ENCODE measurements at places on chromosomes 3 and 15.

GRCh38 chr3:29643034-29643425, 362.2 kb downstream of the RBMS3 start:
- DNase-seq: no peak

- no peak for DNase-seq
These were observed 31.0 kb downstream of the KLHL6 start for GRCh38 chr3:183524476-183524875.

GRCh38 chr3:32203854-32204253, 34.6 kb upstream of the CMTM8 start:
- DNase-seq: no peak

DNA sequence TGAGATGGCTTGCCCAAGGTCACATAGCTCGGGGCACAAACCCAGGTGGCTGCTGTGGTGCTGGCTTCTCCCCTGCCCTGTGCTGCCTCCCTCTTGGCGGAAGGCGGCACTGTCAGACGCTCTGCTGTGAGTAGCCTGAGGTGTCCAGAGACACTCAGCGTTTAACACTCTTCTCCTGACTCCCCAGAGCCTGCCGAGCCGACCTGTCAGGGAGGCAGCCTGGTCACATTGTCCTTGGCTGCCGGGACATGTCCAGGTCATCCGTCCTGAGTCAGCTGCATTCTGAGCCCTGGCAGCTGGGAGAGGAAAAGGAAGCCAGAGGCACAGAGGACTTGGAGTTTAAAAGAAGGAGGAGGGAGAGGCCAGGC, 4.7 kb downstream of the LMAN1L start:
- DNase-seq: no peak

- DNase-seq: no peak
These were observed 517 bp downstream of the FBN1 start for GRCh38 chr15:48644827-48645557.

DNA sequence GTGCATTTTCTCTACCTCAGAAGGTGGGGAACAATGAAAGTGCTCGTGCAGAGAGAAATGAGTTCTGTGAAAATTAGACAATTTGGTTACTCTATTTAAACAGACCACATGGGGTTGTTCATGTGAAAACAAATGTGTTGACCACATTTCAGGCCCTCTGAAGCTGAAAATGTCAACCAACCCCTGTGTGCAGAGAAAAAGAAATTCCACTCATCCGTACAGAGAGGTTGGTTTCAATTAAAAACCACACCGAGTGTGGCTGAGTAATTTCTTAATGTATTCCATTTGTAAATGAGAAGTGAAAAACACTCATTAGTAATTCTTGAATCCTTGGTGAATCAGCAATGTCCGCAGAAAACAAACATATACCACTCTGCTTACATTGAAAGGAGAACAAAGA, 46.9 kb upstream of the SLC7A14 start:
- DNase-seq: no peak

DNA sequence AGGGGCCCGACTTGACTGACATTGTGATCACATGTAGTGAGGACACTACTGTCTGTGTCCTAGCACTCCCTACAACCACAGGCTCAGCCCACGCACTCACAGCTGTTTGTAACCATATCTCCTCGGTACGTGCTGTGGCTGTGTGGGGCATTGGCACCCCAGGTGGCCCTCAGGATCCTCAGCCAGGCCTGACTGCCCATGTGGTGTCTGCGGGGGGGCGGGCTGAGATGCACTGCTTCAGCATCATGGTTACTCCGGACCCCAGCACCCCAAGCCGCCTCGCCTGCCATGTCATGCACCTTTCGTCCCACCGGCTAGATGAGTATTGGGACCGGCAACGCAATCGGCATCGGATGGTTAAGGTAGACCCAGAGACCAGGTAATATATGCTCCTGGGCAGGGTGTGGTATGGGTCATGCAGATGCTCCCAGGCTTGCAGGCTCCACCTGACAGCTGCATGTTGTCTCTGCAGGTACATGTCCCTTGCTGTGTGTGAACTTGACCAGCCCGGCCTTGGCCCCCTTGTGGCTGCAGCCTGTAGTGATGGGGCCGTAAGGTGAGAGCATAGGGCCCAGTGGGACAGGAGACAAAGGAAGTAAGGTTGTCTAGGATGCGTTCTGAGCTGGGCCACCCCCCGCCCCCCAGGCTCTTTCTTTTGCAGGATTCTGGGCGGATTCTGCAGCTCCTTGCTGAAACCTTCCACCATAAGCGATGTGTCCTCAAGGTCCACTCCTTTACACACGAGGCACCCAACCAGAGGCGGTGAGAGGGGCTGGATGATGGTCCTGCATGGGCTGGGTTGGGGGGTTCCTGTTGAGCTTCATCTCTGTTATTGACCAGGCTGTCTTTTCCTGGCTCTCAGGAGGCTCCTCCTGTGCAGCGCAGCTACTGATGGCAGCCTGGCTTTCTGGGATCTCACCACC, 4.4 kb downstream of the DALRD3 start:
- DNase-seq: no peak

- DNase-seq: no peak
These were observed 11.2 kb upstream of the DUSP7 start for GRCh38 chr3:52067526-52067925.

GRCh38 chr3:5079761-5080160, 42.3 kb upstream of the ARL8B start:
- DNase-seq: no peak

DNA sequence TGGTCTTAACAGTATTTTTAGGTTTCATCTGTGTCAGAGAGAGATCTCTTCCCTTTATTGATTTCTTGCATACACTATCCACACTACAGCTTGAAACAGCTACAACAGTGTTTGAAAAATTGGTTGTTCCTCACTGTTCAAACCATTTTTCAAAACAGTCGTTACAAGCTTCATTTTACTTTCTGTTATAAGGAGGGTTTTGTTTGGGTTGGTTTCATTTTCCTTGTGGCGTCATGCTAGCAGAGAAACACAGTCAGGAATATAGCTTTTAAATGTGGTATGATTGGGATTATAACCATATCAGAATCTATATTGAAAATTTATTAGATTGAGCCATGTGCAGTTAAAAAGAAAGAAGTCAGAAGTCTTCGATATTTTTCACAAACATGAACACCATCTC, 400.6 kb downstream of the ZBTB20 start:
- no peak for DNase-seq

DNA sequence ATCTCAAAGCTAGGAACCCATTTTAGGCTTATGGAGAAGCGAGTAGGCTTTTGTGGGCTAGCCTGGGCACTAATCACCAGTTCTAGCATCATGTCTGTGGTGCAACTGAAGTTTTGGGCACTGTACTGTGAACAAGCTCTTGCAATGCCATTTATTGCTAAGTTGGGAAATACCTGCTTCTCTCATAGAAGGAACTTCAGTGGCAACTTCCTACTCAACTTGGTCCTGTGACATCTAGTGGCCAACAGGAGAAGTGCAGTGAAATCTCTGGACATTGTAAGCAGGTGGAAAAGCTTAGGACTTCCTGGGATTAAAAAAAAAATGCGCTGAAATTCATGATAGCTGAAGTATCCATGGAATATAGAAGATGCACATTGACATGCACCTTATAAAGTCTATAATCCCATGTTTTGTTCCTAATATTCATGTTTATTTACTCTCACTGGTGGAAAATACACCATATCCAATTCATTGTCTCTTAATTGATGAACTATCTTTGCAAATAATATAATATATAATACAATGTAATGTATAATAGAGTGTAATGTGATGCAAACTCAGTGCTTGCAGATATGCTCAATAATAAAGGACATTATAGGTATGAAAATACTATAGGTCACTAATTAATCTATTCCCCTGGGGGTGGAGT, 6.5 kb upstream of the ALDH1A3 start:
- DNase-seq: peak; percentile 25

- DNase-seq: no peak
These were observed 540.5 kb upstream of the ATP11B start for GRCh38 chr3:182252802-182253201.

DNA sequence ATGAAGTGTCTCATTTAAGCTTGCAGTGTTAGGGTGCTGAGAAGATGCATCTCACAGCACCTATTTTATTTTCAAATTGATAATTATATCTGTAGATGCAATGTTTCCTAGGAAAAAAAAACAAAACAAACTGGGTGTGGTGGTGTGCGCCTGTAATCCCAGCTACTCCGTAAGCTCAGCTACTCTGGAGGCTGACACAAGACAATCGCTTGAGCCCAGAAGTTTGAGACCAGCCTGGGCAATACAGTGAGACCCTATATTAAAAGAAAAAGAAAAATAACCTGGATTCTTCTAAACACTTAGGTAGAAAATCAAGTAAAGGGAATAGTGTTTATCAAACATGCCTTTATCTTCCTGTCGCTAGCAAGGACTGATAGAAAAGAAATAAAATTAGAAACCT, 1.9 kb downstream of the MINDY2 start:
- DNase-seq: no peak

GRCh38 chr15:101185770-101186169, 66.1 kb downstream of the CHSY1 start:
- no peak for DNase-seq

- DNase-seq: no peak
These were observed 58.6 kb upstream of the CCDC80 start for GRCh38 chr3:112699436-112699978.

- no peak for DNase-seq
These were observed 59.8 kb upstream of the GYG1 start for GRCh38 chr3:148931574-148931973.

DNA sequence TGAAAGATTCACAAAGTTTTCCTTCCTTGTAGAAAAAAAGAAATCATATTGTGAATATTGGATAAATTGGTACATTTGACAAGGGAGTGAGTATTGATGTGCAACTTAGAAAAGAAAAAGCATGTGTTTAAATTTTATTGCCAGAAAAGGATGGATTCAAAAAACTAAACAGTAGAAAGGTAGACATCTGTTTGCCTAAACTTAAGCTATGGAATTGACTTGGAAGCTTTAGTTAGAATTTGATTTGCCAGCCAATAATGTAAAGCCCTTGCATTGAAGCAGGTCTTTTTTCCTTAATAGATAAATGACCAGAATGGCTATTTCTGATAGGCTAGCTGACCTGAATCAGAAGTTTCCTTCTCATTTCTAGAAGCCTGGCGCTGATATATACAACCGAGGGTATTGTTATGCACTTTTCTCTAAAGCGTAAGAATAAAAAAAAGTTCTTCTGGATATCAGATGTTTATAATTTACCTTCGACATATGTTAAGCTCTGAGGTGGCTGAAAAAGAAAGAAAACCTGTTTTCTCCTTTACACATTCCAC, 4.2 kb downstream of the RARB start:
- no peak for DNase-seq

DNA sequence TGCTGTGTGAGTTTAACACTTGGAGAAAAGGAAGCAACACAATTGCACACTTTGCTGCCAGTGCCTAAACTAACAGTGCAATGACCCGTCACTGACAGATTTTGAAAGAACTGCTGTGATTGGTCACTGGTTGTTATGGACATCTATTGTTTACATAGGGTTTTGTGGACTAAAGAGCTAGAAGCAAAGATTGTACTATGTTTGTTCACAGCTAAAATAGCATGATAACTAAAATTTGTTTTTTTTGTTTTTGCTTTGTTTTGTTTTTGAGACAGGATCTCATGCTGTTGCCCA, 112.4 kb upstream of the GOLGA8J start:
- no peak for DNase-seq

- DNase-seq: no peak
These were observed 74.0 kb downstream of the B3GALNT1 start for GRCh38 chr3:161031134-161031533.

GRCh38 chr3:4320096-4320911, 17.1 kb downstream of the SETMAR start:
- DNase-seq: no peak

DNA sequence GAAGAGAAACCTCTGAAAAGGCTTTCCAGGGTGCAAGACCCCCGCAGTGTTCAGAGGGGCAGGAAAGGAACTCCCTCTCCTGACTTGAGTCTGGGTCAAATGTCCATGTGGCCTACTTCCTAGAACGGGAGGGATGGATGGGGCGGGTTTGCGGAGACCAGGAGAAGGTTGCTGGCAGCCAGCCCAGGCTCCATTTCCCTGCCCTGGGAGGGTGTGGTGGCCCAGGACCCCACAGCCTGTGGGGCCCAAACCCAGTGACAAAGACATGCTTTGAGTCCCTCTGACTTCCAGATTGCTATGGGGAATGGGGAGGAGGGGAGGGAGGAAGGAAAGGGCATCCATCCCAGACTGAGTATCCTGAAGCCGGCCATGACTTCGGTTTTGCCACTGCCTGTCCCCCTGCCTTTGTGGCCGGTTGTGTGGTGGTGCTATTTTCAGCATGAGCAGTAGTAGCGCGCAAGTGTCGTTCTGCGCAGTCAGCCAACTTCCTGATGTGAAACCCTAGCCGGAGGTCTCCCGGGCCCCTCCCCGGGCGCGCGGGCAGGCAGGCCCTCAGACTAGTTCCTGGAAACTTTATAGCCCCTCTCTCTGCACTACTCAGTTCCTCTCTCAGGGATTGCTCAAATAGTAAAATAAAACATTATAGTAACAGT, 24.4 kb downstream of the MAGEF1 start:
- no peak for DNase-seq

DNA sequence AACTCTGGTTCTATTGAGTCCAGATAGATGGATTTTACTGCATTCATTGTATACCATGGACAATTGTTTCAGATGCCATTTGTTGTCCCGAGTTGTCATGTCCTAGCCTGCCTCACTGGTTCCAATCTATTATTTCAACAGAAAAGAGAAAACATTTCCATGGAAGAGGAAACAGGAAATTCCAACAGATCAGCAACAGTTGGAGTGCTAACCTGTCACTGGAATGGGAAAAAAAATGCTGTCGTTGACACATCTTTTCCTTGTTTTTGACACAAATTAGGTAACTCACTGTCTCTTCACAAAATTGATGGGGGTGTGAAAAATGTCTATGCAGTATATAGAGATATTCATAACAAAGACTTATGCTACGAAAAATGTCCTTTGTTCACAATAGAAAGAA, 432.0 kb upstream of the TBL1XR1 start:
- DNase-seq: no peak

DNA sequence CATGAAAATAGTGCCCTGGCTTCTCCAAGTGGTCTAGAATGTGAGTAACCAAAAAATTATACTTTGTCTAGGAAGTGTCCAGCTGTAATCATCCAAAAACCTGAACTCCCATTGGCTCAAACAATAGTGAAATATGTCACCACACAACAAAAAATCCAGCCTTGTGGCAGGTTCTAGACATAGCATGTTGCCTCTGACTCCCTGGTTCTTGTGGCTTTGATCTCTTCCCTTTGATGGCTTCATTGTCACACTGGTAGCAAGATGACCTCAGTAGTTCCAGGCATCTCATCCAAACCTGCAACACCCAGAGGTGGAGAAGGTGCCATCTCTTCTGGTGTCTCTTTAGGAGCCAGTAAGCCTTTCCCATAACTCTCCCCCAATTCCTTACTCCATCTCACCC, 74.7 kb downstream of the CMSS1 start:
- DNase-seq: no peak

GRCh38 chr3:112642912-112643506, 2.1 kb upstream of the CCDC80 start:
- DNase-seq: peak; percentile 70

Measured in stimulated activated CD8-positive, alpha-beta memory T cell treated with anti-CD3 and anti-CD28 coated beads, Interleukin-4, amount 100 ng/mL, for 24 hours (primary cell).